ENCODE measurements at places on chromosomes 2 and 18.

DNA sequence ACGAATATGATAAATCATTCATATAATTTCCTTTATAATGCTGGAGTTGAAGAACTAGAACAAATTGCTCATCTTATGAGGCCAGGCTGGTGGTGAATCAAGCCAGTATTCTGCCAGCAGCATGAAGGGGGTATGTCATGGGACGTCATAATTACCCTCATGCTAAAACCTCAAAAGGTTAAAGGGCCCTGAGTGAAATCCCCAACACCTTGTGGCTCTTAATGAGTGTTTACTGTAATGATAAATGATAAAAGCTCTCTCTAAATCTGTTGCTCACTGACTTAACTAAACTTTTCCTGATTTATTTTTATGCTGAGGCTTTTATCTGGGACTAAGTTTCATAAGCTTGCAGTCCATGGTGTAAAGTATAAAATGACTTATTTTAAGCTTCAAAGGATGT, 18.3 kb upstream of the NEDD4L start:
- no peak for DNase-seq

GRCh38 chr2:78035804-78036203, 513.6 kb upstream of the LRRTM4 start:
- no peak for DNase-seq

DNA sequence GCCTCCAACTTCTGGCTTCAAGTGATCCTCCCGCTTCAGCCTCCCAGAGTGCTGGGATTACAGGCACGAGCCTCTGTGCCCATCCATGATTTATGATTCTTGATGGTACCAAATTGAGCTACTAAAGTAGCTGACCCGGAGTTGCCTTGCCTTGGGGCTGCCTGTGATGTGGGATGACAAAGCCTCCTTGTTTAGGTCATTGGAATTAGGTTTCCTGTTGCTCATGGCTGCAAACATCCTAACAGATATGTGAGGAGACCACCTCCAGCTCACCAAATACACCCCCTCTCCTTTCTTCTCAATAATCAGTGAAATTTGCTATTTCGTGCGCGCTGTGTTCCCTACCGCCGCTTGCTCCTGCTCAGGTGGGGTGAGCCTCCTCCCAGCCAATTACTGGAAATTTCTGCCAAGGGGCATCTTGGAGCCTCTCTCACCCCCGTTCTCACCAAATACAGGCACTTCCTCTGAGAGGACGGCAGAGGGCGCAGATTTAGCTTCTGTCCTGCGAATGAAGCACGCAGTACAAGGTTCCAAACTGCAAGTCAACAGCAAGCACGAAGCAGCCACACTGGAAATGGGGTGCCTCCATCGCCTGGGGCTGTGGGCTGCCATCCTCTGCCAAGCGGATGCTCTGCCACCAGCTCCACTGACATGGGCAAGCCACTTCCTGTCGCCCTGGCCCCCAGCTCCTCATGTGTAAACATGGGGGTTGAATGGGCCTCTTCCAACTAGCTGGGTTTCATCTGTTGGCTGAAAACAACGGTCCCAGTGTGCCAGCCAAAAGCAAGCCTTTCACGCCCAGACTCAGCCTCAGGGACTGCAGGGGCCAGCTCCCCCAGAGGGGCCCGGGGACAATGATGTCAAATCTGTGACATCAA, 71.7 kb downstream of the NCAPH start:
- DNase-seq: no peak

DNA sequence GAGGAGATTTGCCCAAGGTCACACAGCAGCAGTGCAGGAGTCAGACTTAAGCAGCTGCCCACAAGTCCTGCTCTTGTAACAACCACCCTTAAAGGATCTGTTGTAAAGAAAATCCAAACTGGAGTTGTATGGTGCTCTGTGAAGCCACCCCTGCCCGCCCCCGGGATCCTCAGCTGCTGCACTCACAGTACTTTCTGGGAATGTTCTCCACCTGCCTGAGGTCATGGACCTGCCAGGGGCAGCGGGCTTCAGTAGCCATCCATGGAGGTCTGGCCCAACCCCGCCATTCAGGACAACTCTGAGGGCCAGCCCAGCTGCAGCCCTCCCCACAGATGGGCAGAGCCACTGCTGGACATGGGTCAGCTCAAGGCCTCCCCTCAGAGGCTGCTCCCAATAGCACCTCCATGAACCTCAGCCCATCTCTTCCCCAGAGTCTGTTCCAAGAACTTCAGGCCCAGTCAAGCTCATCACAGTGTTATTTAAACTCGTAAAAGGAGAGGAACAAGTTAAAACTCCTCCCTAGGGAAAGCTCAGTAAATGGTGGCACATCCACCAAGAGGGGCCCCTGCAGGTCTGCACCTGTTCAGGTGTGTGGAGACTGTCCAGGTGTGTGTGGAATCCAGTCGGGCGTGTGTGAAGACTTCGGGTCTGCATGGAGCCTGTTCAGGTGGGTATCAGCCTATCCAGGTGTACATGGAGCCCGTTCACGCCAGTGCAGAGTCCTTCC, 39.4 kb upstream of the GPC1 start:
- no peak for DNase-seq

DNA sequence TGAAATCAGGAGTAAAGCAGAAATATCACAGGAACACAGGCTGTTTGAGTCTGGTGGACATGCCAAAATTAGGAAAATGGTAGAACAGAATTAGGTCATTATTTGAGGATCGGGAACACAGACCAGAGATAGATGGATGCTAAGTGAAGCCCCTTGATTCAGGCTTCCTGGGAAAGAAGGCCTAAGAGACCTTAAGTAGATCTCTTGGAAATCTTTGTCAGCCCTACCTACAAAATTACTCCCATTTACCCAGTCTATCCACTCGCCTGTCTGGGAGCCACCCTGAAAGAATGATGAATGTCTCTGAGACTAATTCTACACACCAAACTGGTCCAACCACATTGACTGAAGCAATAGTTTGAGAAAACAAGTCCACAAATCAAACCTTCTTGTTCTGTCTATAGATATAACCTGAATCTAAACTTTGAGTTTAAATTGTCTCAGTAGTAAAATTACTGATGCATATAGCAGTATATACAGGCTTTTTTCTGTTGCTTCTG, 36.6 kb upstream of the TANK start:
- DNase-seq: no peak

GRCh38 chr2:188381614-188382013, 89.9 kb downstream of the GULP1 start:
- DNase-seq: no peak

- no peak for DNase-seq
Measured at GRCh38 chr2:69625078-69625795, 18.3 kb downstream of the AAK1 start.

DNA sequence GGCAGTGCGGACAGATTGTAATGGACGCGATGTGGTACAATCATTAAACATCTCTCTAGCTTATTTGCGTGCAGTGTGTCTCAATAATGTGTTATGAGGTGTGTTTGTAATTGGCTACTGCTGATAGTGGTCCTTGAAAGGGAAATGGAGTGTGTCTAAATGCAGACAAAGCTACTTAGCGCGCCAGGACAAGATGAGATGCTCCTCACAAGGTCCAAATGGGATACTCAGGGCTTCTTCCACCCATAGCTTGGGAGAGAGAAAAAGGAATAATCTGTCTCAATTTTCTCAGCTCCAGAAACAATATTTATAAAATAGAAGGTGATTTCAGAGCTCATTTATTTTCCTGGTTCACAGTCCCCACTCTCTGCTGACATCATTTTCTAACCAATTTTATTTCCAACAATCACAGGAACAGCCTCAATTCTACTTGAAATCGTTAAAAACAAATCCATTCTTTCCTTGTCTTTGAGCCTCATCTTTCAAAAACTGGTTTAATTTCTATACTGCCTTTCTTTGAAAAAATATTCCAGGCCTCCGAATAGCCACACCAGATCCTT, 28.5 kb downstream of the GALNT14 start:
- no peak for DNase-seq

DNA sequence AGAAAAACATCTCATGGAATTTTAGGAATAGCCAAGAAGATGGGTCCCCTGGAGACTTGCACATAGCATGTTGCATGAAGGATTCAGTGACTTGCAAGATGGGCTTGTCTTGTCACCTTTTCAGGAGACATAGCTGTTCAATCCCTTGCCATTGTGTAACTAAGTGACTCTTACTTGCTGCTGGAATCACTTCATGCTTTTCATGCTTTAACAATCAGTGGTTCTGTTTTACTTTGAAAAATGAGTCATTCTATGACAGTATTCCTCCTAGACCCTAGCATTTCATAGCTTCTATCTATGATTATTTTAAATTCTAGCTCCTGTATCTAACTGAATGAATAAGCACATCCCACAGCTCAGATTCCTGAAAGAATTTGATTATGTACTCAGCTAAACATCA, 2.8 kb downstream of the KYNU start:
- no peak for DNase-seq

DNA sequence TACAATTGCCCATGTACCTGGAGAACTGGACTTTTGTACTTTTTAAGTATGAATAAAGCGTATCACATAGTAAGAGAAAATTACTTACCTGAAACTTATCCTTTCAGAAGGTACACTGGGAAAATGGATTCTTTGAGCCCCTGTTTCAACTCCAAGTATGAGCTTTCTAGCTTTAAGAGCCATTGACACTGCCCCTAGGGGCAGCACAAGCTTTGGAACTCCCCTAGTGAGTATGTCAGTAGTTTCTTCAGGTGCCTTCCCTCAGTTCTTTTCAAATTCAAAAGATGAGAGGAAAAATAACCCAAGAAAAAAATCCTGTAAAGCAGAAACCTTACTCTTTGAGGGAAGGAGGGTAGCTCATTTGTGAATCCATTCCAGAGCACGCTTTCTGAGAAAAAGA, 124.1 kb downstream of the MEMO1 start:
- DNase-seq: no peak

- no peak for DNase-seq
Measured at GRCh38 chr2:148981324-148981723, 57.2 kb upstream of the LYPD6B start.

- no peak for DNase-seq
Measured at GRCh38 chr2:36499128-36499820, 98.7 kb downstream of the FEZ2 start.

Measured in cortex of kidney (tissue), 1 donor.